Uterus (tissue), 4 donors: ENCODE measurements at places on chromosomes 7 and 10. TPM values are rescaled to one million over a fixed set of nuclear protein-coding genes. Genes with fewer than 3 reads are reported as not detected.
A peak's percentile ranks its signal among the peaks of the same experiment; 100 is the strongest.

DNA sequence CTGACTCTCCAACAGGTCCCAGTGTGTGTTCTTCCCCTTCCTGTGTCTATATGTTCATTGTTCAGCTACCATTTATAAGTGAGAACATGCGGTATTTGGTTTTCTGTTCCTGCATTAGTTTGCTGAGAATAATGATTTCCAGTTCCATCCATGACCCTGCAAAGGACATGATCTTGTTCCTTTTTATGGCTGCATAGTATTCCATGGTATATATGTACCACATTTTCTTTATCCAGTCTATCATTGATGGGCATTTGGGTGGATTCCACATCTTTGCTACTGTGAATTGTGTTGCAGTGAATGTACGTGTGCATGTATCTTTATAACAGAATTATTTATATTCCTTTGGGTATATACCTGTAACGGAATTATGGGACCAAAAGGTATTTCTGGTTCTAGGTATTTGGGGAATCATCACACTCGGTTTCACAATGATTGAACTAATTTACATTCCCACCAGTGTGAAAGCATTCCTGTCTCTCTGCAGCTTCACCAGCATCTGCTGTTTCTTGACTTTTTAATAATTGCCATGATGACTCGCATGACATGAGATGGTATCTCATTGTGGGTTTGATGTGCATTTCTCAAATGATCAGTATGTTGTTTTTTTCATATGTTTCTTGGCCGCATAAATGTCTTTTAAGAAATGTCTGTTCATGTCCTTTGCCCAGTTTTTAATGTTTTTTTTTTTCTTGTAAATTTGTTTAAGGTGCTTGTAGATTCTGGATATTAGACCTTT is 60.2 kb downstream of the LSMEM1 start:
- no peaks in the 10 kb centered on the region for H3K36me3 ChIP-seq
- H3K27me3 ChIP-seq: no peaks in the 10 kb centered on the region
- H3K4me1 ChIP-seq: no peaks in the 10 kb centered on the region
- DNase-seq: no peak
- H3K4me3 ChIP-seq: no peak overlapping the region

GRCh38 chr10:13087986-13088618 is 11.9 kb upstream of the OPTN start:
- no peaks in the 10 kb centered on the region for H3K27me3 ChIP-seq
- no peak overlapping the region for H3K4me3 ChIP-seq
- H3K4me1 ChIP-seq: no peaks in the 10 kb centered on the region
- H3K36me3 ChIP-seq: no peaks in the 10 kb centered on the region

The ZDHHC6 gene
- 42.6 TPM for total RNA-seq

The CYP17A1 gene
- not detected for total RNA-seq

DNA sequence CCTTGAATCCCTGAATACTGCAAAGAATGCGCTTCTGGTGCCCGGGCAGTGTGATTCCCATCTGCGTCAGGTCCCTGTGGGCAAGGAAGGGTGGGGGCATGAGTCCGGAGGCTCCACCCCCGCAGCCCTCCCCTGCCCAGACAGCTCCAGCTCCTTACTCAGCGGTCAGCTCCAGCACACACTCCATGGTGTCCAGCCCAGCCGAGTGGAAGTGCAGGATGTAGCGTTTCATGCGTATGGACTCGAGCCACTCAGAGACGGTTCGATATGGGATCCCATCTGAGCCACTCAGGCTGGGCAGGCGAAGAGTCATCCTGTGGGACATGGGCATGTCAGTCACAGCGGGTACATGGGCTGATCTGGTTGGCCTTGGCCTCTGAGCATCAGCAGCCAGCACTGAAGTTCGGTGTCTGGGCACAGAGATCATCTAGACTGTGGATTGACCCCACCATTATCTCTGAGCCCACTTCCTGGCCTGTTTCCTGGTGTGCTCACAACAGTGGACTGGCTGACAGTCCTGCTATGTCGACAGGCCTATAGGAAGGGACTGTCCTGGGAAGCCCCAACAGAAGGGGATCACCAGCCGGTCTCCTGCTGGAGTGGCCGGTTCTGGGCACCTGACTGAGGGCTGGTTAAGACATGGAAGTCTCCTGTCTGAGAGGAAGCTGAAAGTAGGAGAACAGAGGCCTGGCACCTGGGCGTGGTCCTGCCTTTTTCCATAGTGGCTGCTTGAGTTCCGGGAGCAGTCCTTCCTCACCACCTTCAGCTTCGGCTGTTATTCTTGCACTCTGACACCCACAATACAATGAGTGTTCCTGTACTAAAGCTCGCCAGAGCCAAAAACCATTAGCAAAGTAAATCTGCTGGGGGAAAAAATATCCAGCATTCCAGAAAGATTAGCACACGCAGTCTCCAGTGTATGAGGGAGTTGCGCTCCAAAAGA is 10.6 kb downstream of the ZYX start:
- H3K36me3 ChIP-seq: no peaks in the 10 kb centered on the region
- no peak overlapping the region for H3K4me3 ChIP-seq
- DNase-seq: peak; percentile 79
- peaks cover 27% of the 10 kb centered on the region for H3K4me1 ChIP-seq
